ENCODE measurements at places on chromosomes 6 and 20. TPM values are rescaled to one million over a fixed set of nuclear protein-coding genes. Genes with fewer than 3 reads are reported as not detected.

Gene DDRGK1
- 76.3 TPM for polyA plus RNA-seq

Gene MUC22
- not detected for polyA plus RNA-seq

- DNase-seq, result no peak
Measured at GRCh38 chr6:75499640-75500039, 6.0 kb upstream of the FILIP1 start.

DNA sequence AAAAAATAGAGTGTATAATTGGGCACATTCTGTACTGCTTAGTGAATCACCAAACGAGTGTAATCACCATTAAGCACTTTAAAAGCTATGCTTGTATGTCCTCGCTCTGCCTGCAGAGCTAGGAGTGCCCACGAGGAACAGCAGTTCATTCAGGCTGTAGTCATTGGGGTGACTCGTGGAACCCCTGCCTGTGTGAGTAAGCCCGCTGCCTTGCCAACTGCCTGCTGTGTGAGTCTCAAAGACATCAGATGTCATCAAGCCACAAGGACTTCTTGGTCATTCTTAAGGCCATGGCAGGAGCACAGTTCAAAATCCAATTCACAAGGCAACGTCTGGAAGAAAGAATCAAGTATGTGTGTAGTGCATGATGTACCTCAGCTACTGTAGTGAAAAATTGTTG lies 60.4 kb downstream of the FOXO3 start:
- no peak for DNase-seq

- DNase-seq, result no peak
Measured at GRCh38 chr6:136173519-136174507, 76.3 kb downstream of the MTFR2 start.

- no peak for DNase-seq
Measured at GRCh38 chr20:24705486-24705885, 236.1 kb downstream of the SYNDIG1 start.

DNA sequence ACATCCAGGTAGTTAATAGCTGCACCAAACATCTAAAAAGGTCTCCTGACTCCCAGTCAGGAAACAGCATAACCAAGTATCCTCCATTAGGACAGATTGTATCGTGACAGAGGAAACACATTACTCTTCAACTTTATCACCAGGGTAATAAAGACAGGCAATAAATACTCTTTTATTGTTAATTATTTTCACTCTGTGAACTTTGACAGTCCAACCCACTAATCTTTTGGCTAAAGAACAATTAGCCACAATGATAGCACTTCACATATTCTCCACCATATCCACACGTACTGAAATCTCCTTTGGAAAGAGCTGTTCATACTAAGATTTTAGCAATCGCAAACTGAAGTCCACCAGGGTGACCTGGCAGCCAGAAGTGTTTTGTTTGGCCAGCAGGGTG lies 46.4 kb downstream of the ARHGAP18 start:
- no peak for DNase-seq

DNA sequence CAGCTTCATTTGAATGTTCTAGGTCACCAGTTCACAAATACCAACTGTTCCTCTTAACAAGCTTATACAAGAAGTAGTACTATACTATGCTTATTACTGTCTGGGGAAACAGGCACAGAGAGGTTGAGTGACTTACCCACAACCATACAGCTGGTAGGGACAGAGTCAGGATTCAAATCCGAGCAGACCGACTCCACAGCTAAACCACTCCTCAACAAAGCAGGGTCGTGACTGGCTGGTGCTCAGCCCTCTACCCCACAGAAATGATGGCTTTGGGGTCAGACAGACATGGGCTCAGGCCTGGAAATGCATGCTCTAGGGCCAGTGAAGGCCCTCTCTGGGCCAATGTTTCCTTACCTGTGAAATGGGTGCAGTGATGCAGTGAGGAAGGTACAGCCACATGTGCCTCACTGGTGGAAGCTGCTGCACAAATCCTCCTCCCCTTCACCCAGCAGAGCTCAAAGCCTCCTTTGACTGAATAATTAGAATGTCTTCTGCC lies 63.6 kb downstream of the MRPL14 start:
- no peak for DNase-seq
